Suppressor macrophage treated with lipopolysaccharide for 4 hours (primary cell): ENCODE measurements at places on chromosomes 2 and 18.

DNA sequence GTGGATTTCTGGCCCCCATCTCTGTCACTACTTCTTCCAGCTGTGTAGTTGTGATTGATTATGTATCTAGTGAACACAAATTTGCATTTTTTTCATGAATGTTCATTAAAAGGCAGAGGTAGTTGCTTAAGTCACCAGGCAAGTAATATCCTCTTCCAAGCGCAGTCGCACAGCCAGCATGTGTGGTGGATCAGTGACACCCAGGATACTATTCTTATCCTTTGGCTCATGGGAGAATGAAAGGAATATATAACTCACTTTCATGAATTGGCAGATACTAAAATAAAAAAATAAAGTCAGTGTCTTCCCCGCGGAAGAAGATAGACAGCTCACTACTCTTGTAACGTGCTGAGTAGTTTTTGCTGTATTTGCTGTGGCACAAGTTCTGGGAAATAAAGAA, 387.8 kb downstream of the CDH7 start:
- DNase-seq: no peak

- DNase-seq: no peak
Observed at GRCh38 chr2:48734576-48735303, 20.8 kb downstream of the LHCGR start.

GRCh38 chr2:112162956-112163355, 24.8 kb downstream of the FBLN7 start:
- no peak for DNase-seq

- DNase-seq: no peak
Observed at GRCh38 chr2:134258684-134259388, 5.0 kb downstream of the MGAT5 start.

DNA sequence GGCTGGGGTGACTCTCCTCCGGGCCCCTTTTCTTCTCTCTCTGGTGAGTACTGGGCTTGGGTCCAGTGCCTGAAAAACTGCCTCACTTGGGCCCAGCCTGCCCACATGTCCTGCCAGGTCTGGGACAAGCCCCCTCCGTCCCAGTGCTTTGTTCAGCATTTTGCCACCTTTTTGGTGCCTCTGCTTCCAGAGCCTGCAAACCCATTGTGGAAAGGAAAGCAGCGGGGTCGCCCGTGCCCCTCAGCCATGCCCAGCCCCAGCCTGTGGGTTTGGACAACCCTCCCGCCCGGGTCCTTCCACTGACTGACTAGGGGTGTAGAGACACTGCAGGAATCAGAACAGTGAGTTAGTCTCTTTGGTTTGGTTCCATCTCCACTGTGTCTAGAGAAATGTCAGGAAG, 140.7 kb upstream of the ALKAL2 start:
- no peak for DNase-seq

GRCh38 chr18:59909289-59910036, 9.7 kb downstream of the PMAIP1 start:
- DNase-seq: no peak

DNA sequence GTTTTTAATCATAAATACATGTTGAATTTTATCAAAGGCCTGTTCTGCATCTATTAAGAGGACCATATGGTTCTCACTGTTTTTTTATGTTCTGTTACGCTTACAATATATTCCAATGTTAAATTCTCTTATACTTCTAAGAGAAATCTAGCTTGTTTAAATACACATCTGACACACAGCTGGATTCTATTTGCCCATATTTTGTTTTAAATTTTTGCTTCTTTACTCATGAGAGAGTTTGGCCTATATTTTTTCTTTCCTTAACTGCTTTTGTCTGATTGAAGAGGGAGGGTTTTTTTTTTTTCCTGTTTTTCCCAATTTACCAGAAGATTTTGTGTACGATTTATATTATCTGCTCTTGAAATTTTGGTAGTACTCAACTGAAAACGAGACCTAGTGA, 34.9 kb downstream of the RNF144A start:
- no peak for DNase-seq

DNA sequence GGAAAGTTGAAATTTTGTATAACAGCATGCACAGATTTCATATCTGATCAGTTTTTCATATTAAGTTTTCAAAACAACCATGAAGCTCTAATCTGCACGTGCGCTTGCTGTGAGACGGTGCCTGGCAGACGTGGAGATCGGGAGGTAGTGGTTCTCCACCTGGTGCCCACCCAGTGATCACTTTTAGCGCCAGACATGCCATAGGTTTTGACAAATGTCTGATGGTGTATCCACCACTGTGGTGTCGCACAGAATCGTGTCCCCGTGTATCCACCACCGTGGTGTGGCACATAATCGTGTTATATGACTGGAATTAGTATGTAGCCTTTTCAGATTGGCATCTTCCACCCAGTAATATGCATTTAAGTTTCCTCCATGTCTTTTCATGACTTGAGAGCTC, 40.9 kb upstream of the KCNG2 start:
- no peak for DNase-seq

DNA sequence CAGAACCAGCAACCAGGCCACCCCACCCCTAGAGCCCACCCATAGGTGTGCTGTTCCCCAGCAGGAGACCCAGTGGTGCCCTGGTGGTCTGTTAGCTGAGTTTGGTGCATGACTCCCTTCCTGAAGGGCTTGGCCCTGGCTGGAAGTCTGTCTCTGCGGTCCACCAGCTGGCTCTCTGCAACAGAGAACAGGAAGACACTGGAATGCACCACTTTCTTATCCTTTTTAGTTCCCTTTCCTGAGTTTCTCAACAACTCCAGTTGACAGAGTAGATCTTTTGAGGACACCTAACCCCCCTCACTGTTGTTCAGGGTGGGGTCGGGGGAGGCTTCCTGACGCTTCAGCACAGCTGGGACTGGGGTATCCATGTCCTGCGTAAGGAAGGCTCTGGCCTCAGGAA, 11.9 kb upstream of the RPL37A start:
- peak; percentile 61 for DNase-seq

GRCh38 chr2:128308284-128308731, 10.4 kb downstream of the HS6ST1 start:
- no peak for DNase-seq

- DNase-seq: peak; percentile 51
Observed at GRCh38 chr2:28325567-28326468, 66.8 kb upstream of the FOSL2 start.

- peak; percentile 72 for DNase-seq
Observed at GRCh38 chr2:197813093-197813787, 8.8 kb downstream of the PLCL1 start.

DNA sequence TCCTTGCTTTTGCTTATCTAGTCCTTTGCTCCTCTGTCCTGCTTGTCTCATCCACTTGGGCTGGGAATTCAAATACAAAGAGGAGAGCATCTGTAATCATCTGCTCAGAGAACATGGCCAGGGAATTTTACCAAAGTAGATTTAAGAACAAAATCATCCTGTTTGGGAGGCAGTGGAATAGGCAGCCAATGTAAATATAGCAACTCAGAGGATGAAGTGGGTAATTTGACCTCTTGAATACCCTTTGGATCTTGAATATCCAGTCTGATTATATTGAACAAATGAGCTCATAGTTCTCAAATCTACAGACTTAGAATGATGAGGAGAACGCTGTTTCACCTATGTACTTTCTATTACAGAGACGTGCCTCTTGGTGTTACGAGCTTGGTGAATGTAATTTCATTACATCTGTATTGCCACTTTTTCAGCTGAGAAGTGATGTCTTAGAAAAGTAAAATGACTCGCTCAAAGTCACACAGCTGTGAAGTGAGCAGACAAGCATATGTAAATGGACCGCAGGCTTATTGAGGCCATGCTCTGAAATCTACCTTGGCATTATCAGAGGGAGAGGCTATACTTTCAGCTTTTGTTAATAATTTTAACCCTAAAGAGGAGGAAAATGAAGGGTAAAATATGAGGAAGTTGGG, 266.3 kb downstream of the MTX2 start:
- no peak for DNase-seq

DNA sequence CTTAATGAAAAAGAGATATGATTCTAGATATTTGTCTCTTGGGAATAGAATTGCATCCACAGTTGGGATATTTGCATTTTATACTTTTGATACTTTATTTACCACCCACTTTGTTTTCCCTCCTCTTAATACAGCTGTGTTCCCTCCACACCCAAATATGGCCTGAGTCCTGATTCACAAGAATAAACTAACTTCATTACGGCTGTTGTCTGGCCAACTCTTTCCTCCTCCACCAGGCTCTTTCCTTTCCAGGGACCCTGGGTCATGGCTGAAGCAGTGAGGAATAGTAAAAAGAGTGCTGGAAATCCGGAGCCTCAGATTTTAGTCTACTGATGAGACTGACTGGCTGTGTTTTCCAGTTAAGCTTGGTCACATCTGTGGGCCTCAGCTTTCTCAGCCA, 48.4 kb upstream of the STAM2 start:
- DNase-seq: no peak

DNA sequence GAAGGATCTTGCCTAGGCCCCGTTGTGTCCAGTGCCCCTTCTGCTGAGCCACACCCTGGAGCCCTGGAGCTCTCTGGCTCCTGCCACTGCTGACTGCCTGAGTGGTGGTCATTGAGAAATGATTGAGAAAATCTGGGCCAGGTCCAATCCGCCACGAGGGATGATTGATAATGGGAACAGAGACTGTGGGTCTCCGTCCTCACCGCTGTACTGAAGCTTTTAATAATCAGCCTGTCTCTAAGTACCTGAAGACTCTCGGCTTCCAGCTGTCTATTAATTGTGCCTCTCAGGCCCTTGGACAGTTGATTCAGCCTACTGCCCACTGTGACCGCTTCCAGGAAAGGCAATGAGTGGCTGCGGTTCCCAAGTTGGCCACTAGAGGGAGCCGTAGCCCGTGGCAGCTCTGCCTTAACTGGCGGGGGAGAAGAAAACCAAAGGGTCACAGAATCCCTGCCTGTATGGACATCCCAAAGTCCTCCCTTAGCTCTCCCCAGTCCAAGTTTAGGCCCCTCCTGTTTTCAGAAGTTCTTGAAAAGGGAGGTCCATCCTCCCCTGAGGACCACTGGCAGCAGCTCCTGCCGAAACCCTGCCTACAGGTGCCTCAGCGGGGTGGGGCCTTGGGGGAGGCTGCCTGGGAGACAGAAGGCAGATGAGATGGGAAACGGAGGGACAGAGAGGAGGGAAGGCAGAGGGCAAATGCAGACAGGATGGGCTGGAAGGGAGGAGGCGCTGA, 213.6 kb downstream of the TNS1 start:
- peak; percentile 89 for DNase-seq

GRCh38 chr2:31962757-31963361, 47.9 kb downstream of the MEMO1 start:
- DNase-seq: peak; percentile 68
